ENCODE measurements at places on chromosomes 12 and 14.

DNA sequence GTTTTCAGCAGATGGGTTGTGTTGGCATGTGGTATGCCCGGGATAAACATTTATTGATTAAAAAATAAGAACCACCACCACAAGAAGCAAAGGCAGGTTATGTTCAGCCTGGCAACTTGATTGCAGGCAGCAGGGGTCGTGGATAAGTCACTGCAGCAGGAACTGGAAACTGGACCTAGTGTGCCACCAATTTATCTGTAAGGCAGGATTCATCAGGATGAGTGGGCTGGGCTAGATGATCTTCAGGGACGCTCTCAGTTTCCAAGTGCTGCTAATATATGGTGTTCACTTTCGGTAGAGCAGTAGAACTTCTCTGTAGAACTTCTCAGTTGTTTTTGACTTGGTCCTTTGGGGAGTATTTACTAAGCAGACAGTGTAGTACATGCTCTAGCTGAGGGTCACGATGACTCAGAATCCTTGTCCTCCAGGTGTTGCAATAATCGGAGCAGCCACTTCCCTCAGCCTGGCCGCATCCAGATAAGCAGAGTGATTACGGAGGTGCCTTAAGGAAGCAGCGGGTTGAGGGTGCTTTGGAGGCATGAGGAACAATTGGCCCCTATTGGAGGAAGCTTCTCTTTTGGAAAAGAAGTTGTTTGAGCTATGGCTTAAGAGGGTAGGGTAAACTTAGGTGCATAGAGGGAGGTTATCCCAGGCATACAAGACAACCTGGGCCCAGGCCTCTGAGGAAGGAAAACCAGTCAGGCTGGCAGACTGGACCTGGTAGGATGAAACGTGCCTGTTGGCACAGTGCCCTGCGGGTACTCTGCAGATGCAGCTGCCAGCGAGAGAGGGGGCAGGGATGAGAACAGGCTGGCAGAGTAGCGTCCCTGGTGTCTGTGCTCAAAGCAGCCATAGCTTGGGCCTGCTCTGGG is 104.0 kb downstream of the GPR135 start:
- no peak for DNase-seq

DNA sequence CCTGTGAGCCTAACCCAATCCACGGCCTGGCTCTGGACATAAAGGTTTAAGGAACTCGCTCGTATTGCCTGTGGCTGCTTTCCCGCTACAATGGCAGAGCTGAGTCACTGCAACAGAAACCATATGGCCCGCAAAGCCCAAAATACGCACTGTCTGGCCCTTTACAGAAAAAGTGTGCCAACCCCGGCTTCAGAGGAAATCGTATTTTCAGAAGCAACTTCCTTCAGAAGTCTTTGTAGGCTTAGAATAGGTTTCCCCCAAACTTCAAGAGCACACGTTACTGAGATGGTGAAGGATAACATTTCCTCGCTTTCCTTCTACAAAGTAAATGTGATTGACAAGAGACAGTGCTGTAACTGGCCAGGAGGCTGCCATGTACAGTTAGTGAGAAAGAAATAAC is 34.8 kb upstream of the TESC start:
- DNase-seq = peak; percentile 46

DNA sequence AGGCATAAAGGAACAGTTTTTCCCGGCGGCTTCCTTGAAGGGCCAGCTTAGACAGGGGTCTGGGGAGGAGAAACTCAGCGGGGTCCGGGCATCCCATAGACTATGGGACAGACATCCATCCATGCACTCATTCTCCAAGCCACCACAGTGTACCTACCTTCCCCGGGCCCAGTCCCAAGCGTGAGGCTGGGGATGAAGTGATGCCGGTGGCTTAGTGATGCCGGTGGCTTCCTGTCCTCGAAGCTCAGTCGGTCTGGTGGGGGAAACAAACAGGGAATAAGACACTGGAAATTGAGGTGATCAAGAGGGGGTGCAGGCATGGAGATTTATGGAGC is 421 bp downstream of the RTL1 start:
- no peak for DNase-seq

GRCh38 chr12:19437996-19438395 is 1.3 kb upstream of the AEBP2 start:
- no peak for DNase-seq

DNA sequence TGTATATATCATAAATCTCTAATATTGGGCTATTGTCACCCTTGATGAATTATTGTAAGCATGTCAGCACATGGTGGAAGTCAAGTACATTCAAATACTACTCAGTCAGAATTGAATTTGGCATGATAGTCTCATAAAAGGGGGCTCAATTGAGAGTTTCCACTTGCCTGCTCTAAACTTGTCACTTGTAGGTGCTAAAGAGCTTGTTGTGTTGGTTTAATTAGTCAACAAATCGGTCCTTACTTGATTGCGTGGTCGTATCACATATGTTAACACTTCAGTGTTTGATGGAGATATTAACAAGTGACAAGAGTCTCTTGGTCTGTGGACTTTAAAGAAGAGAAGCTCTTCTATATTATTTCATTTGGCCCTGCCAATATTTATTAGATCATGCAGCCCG is 81.1 kb downstream of the NKX2-1 start:
- DNase-seq = no peak

GRCh38 chr14:91506226-91506625 is 3.9 kb downstream of the PPP4R3A start:
- DNase-seq = no peak

- DNase-seq = no peak
These were observed 924.3 kb downstream of the BCL11B start for GRCh38 chr14:98347686-98348085.

DNA sequence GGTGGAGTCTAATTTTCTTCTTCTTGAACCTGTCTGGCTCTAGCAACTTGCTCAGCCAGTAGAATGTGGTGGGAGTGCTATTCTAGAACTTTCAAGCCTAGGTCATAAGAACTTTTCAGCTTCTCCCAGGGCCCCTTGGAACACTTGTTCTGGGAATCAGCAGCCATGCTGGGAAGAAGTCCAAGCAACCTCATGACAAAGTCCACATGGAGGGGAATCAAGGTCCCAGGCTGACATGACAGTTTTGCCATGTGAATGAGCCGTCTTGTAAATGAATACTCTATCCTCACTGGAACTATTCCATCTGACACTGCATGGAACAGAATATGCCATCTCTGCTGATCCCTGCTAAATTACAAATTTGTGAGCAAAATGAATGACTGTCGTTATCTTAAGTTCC is 214.2 kb upstream of the TBX3 start:
- no peak for DNase-seq

DNA sequence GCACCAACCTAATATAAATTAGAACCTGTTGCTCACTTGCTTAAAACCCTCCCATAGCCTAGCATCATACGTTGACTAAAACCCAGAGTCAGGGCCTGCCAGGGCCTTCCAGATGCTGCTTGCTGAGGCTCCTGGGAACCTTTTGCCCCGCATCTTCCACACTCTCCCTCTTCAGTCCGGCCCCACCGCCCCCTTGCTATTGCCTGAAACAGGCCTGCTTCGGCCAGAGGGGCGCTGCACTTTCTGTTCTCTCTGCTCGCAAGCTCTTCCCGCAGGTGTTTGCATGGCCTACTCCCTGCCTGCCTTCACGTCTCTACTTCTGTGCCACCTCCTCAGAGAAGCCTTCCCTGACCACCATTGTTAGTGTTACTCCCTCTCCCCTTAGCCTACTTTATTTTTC is 13.7 kb upstream of the TCTN2 start:
- no peak for DNase-seq

GRCh38 chr12:101826766-101827368 is 3.9 kb downstream of the GNPTAB start:
- no peak for DNase-seq

GRCh38 chr14:55706893-55707292 is 126.9 kb downstream of the KTN1 start:
- no peak for DNase-seq

DNA sequence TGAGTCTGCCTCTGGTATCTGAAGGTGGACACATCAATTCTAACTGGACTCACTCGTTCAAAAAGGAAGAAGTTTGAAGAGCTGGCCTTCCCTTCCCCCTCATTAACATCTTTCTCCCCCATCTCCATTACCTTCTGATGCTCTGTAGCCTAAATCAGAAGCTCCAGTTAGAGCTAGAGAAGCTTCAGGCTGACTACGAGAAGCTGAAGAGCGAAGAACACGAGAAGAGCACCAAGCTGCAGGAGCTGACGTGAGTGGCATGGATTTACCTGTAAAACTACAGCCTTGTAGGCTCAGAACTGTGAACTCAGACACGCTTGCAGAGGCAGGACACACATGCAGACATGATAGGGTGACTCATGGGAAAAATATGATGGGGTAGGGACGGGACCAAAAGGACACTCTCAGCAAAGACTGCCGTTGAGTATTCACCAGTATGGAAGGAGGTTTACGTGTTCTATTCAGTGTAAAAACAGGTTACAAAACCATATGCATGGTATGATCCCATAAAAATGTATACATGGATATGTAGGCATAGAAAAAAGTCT is 14.3 kb upstream of the PIP4K2C start:
- no peak for DNase-seq

GRCh38 chr14:86826661-86827060 is 1166.3 kb downstream of the GALC start:
- DNase-seq = no peak

DNA sequence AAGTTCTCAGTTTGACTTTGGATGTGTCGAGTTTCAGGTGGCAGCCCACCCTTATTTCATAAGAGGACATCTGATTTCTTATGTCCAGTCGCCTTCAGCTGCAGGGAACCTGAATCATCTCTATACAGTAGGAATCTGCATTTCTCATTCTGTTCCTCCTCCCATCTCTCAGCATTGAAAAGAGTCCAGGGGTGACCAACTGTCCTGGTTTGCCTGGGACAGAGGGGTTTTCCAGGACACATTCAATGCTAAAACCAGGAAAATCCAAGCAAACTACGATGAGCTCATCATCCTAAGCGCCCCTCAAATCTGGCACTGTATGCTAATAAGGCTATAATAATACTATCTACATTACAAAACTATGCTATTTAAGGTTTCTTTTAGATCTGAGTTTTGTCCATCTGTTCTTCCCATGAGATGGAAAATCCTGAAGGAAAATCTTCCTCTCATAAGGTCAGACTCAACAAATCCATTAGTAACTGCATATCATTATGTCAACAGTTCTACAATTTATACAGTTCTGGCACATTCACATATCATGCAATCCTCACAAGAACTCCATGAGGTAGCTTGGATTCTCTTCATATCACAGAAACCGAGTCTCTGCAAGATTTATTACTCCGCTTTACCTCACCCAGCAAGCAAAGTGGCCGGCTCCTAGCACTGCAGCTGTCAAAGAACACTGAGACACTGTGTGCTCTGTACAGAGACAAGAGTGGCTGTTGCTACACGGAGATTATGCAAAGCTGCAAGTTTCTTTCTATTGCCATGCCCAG is 15.6 kb upstream of the CALM1 start:
- DNase-seq = no peak

GRCh38 chr12:24695657-24696329 is 253.1 kb downstream of the BCAT1 start:
- no peak for DNase-seq

DNA sequence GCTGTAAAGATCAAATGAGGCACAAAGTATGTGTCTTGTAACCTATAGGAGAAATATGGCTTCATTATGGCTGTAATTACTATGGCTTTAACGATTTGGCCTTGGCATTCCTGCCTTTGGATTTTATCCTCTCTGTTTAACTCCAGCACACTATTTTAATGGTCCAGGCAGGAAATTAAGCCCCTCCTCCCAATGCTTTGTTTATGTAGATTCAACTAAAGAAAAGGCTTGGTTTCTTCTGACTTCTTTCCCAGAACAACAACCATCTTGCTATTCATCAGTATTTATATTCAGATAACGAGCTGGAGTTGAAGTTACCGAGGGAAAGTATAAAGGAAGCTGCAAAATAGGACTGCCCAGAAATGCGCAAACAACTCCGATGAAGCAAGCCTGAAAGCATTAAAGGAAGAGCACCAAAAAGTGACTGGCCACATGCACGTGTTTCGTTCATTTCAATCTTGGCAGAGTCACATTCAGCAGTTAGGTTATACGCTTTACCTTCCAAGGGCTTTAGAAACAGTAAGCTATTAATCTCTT is 104.6 kb downstream of the NELL2 start:
- DNase-seq = no peak

DNA sequence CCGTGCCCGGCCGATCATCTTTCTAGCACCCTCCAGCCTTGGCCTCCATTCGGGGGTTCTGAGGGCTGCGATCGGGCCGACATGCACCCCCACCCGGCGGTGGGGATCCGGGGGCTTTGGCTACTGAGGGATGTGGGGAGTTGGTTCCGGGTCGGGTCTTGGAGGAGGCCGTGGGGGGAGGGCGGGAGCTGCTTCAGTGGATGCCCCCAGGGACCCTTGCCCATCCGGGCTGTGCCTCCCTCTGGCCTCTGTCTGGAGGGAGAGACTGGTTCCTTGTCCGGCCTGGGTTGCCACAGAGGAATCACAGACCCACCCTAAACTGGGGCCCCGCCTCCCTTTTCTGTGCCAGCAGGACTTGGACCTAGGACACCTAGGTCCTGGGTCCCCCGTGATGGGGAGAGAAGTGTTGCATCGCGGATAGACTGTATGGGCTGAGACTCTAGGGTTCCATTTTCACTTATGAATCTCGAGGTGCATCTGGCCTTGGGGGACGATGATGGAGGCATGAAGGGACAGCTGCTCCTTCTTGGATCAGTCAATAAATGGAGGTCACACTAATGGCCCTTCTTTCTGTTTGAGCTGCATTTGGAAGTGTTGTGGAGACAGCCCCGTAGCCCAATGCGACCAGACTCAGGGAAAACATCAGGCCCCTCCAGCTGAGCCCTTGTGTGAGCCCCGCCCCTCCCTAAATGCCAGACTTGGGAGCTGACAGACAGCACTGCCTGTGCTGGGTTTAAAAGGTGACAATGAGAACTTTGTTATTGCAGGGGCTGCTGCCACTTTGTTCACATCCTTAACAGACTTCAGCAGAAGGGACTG is 577 bp downstream of the DTX3 start:
- no peak for DNase-seq

GRCh38 chr12:11812586-11813437 is 163.3 kb downstream of the ETV6 start:
- DNase-seq = no peak

DNA sequence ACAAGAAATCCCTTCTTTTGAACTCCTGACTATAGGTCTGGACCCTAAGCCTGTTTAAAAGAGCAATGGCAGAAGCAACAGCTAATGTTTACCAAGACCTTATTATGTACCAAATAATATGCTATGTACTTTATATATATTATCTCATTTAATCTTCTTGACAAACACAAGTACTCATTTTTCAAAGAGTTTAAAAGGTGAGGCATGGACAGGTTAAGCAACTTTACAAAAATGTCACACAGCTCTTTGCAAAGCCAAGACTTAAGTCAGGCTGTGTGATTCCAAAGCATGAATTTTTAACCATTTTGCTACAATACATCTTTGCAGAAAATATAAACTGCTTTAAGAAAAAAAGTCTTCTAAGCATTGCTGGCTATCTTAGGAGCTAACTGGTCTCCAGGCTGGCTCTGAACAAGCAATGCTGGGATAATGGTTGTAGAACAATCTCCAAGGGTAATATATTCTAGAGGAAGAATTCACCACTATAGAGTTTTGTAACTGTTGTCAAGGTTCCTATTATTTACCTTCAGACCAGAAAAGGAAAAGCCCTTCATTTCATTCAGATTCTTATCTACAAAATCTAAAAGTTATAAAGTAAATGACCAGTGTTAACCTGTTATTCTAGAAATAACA is 22.1 kb downstream of the SYNJ2BP start:
- DNase-seq = no peak
